Right lung (tissue), 10 donors: ENCODE measurements at places on chromosomes 16 and 17. TPM values are rescaled to one million over a fixed set of nuclear protein-coding genes. Genes with fewer than 3 reads are reported as not detected.

DNA sequence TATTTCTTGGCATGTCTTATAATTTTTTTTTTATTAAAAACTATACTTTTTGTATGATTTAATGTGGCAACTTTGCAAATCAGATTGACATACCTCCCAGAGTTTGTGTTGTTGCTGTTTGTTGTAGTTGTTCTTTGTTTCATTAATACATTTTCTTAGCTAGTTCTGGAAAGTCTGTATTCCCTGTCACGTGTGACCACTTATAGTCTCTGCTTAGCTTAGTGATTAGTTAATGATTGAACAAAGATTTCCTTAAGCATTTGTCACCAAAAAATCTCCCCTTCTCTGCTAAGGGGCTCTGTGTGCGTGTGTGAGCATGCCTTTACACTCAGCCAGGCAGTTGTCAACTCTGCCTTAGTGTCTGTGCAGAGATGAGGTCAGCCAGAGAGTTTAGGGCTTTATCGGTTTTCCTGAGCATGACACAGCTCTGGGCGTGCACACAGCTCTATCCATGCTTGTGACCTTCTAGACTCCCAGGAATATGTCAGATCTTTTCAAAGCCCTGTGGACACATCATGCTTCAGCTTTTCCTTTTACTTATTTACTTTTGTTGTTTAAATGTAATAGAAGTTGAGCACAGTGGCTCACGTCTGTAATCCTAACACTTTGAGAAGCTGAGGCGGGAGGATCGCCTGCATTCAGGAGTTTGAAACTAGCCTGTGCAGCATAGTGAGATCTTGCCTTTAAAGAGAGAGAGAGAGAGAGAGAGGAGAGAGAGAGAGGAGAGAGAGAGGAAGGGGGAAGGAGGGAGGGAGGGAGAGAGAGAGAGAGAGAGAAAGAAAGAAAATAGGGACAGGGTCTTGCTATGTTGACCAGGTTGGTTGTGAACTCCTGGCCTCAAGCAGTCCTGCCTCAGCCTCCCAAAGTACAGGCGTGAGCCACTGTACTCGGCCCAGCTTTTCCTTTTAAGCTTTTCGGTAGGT lies 21.9 kb downstream of the DNAI2 start:
- no peak for DNase-seq

GRCh38 chr16:85527767-85528297 lies 85.3 kb upstream of the GSE1 start:
- DNase-seq: no peak

The KAT2A gene
- 69.8 TPM for polyA plus RNA-seq

DNA sequence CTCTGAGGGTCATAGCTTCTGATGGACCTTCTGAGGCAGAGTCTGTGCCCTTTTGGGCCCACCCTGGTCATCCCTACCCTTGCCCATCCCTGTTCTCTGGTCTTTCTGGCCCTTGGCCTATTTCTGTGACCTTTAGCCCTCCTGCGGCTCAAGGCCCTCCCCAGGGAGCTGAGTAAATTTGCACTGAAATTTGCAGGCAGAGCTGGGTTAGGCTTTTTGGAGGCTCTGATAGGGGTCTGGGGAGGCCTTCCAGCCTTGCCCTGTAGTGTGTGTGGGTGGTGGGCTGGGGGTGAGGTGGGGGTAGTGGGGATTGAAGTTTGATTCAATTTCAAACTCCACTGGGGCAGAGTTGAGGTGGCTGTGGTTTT lies 17.8 kb downstream of the RARA start:
- DNase-seq: no peak

DNA sequence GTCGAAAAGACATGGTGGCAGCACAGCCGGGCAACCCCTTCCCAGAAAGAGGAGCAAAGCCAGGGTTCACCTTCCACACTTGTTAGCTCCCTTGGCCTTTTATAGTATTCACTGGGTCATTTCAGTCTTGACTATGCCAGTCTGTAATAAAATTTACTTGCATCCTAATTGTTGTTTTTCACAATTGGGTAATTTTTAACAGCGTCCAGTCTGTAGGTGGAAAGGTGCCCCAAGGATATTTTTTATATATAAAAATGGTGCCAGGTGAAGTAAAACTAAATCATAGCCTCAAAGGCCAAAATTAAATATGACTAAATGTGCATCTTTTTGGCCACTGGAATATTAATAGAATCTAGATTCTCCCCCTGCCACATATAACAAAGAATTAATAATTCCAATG lies at the start of gene KRT26:
KRT26 (minus strand) TSS at position 101 of the 400 bp plus-strand sequence; CDS start at position 13, 88 bp downstream.
- DNase-seq: no peak
